ENCODE measurements at places on chromosomes 3 and 15.

DNA sequence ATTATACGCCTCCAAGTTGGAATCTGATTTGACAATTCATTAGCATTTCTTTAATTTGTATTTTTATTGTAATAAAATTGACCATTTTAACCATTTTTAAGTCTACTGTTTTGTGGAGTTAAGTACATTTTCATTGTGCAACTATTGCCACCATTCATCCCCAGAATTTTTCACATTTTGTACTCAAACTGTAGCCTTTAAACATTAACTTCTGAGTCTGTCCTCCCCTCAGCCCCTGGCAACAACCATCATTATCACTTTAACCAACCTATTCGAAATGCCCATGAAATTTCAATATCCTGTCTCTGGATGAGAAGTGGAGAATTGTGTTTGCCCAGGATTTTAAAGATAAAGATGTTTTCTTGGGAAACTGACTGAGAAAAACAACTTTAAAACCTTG, 27.7 kb downstream of the IL1RAP start:
- no peak for DNase-seq

- no peak for DNase-seq
Measured at GRCh38 chr3:106341087-106341486, 472.3 kb upstream of the CBLB start.

GRCh38 chr3:144351011-144351410, 379.4 kb downstream of the DIPK2A start:
- no peak for DNase-seq

- DNase-seq = no peak
Measured at GRCh38 chr15:26842391-26842790, 24.5 kb upstream of the GABRA5 start.

DNA sequence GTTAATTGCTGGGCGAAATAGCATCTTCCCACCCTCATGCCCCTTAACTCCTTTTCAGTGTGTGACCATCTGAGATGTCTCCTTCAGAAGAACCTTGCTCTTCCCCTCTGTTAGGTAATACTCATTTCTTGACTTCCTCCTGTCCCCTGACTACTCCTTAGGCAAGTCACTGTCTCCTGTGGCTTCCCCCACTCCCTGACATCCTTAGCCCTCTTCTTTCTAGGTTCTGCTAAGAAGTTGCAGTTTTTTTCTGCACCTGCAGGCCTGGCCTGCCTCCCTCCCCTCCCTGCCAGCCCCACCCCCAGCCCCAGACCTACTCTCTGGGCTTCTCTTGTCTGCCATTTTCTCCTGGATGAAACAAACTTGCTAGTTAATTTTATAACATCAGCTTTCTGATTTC, 15.2 kb upstream of the EID1 start:
- DNase-seq = peak; percentile 86

GRCh38 chr3:39638301-39638700, 170.8 kb downstream of the MOBP start:
- DNase-seq = no peak

DNA sequence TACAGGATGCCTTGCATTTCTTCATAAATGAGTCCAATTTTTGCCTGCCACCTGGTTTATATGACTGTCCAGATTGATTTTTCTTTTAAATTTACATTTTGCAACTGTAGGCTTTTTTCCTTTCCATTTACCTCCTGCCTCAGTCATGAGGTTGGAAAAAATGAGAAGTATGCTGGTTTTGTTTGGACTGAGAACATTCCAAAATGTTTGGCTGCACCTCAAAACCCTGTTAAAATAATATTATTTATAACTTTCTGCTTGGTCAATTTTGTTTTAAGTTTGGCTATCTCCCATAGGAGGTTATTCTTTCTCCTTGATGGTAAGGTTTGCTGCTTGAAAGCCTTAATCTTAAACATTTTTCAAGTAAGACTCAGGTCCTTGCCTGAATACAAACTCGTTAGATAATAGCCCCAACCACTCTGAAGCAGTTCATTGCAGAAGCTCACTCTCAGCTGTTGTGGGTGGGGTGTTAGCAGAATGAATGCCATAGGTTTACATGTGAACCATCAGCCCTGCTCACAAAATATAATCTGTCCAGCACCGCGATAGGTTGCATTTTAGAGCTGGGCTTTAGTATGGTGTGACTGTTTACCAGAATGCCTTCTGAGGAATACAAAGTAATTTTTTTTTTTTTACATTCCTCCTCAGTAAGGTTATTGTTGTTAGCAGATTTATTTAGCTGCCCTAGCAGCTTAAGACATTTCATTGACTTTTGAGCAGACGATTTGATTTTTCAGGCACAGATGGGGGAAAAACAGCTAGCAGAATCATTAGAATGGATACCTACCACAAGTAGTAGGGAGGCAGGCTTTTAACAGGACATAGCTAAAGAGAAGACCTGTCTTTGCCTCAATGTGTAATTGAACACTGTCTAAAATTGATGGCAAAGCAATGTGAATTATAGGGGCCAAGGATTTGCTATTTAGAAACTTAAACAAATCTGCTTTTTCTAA, 630.8 kb upstream of the KCNMB2 start:
- DNase-seq = no peak

DNA sequence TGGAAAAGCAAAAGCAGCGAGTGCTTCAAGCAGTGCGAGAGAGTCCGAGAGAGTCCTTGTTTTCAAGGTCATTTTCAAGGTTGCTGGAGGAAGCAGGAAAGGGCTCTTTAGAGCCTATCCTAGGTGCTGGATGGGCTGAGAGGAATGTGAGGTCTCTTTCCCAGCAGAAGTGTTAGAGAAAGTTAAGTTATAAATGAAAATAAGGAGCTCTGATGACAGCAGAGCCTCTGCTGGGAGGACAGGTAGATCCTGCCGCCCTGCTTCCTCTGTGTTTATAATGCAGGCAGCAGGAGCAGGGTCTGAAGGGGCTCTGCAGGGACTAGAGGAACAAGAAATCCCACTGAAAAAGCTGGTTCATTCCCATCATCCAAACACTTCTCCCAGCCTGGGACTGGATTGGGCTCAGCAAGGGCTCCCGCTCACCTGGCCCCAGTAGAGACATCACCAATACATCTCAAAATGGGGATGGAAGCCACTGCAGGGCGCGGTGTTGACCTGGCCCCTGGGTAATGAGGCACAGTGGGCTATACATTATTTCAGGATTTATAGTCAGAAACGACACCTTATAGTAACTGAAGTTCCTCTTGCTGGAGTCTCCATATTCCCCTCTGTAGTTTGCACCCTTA, 41.5 kb upstream of the RAB6B start:
- DNase-seq = no peak

GRCh38 chr3:151550642-151551041, 89.8 kb upstream of the IGSF10 start:
- DNase-seq = no peak

- DNase-seq = no peak
Measured at GRCh38 chr15:35445891-35446290, 100.1 kb downstream of the DPH6 start.

GRCh38 chr3:36776436-36776835, 12.1 kb upstream of the DCLK3 start:
- DNase-seq = no peak

DNA sequence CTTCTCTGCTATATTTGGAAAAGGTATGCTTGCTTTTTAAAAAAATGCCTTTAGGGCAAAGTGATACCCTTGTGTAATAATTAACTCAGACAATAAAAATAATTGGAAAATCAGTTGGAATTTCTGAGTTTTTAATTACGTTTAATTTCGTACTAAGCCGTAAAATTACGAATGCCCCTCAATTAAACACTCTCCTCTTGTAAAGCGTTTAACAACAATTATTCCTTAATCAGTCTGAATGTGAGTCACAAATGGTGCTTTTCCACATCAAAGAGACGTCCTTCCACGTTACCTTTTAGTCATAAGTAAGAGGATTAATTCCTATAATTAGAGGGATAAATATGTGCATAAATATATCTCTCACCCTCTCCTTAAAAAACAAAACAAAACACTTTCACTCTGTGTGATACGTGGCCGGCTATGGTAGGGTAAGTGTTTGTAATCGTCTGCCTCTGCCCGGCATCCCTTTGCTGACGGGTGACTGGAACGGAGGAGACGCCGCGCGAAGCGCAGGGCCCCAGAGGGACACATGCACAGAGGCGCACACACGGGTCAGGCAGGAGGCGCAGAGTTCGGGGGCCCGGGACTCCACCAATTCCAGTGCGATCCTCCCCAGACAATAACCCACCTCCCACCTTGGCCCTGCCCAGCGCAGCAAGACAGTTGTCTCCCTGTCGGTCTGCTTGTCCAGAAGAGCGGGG, 9.7 kb upstream of the MEIS2 start:
- no peak for DNase-seq

GRCh38 chr15:94324835-94325767, 93.7 kb downstream of the MCTP2 start:
- no peak for DNase-seq

GRCh38 chr3:11379238-11379823, 107.1 kb downstream of the ATG7 start:
- peak; percentile 46 for DNase-seq

DNA sequence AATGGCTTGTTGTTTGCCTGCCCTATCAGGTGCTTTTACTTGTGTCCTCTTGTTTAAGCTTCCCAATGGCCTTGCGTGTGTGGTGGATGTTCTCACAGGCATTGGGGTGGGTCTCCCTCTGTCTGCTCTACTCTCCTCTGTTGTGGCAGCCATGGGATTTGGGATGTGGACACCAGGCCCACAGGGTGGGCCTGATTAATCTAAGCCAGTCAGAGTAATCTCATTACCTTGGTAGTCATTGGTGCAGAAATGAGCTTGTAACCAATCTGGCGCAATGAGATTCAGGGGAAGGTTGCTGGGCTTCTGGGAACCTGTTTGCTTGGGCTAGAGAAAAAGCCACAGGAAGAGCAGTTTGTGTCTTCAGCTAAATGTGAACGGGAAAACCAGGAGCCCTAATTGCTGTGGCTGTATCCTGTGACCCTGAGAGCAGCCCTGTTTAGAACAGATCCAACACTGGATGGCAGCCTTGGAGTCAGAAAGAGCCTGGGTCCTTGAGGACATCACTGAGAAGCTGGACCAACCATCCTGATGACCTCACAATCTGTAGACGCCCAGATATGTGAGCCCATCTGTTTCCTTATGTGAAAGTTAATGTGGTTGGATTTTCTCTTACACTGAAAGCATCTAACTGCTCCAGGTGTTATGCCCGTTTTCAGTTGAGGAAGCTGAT, 157.3 kb upstream of the UBE2E1 start:
- DNase-seq = no peak

GRCh38 chr15:70829371-70830166, 24.4 kb downstream of the LARP6 start:
- DNase-seq = no peak

DNA sequence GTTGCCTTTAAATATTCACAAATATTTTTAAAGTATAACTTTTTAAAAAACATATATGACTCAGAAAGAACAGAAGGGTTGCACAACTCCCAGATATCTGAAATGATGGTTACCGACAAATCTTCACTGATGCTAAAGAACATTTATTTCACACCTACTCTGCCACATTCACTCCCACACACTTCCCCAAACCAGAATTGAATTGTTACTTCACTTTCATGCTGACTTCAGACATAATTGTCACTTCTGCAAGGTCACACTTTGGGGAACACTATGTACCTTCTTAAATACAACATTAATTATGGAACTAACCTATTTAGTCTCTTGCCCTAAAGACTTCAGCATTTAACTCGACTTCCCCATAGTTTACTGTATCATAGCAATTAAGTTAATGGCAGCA, 795.1 kb downstream of the FHIT start:
- peak; percentile 57 for DNase-seq

- no peak for DNase-seq
Measured at GRCh38 chr3:153414982-153415381, 253.0 kb downstream of the RAP2B start.

GRCh38 chr3:184945886-184946625, 134.1 kb downstream of the VPS8 start:
- DNase-seq = no peak

DNA sequence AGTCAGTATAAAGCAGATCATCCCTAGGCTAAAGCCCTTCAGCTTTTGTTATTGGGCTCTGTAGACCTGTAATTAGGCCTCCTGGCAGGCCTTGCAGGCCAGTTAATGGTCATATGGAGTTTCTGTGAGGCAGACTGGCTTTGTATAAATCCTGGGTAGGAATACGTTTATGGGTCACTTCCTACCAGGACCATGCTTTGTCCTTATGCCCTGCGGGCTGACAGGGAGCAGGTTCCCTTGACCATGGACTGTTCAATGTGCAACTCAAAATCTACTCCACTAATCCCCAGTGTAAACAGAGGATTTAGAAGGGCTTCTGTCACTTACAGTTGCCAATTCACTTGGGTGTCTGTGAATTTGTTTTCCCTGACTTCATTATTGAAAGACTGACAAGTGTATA, 202.7 kb upstream of the MLF1 start:
- DNase-seq = no peak

DNA sequence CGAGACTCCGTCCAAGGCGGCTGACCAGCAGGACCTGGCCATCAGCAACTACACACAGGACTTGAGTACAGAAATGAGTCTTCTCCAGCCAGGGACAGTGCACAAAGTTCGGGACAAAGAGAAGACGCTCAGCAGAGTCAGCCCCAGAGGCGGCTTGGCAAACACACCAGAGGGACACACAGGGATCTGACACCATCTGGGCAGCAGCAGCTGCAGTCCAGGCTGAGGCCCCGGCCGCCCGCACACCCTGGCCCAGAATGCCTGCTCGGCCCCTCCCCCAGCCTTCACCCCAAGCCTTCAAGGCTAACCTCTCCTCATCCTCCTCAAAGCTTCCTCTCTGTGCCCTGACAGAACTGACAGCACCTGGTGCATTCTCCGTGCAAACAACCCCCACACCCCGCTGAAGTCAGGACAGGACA, 61.1 kb downstream of the XXYLT1 start:
- DNase-seq = no peak

DNA sequence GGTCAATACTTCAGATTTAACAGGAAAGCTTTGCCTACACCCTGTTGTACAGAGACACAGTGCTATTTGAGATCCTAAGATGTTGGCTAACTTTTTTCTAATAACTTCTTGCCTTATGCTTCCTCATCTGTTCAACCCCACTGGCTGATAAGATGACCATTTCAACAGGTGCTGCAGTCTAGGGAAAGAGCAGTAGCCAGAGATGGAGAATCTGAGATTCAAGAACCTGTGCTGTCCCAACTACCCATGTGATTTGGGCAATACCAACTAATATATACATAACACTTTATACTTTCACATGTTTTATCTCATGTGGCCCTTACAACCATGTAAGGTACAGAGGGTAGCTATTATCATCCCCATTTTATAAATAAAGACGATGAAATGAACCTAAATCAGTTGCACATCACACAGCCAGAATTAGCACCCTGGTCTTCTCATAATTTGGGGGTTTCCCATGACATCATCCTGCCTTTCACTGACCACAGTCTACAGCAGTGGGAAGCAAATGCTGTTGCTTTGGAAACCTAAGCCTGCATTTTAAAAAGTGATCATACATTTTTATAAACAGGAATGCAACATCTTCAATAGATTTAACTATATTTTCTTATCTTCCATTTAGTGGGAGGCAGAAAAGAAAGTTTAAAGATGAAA, 9.7 kb downstream of the TTC23 start:
- no peak for DNase-seq

GRCh38 chr15:66251790-66252684, 1.5 kb downstream of the MEGF11 start:
- peak; percentile 1 for DNase-seq

GRCh38 chr3:36097209-36097608, 283.1 kb upstream of the STAC start:
- no peak for DNase-seq

GRCh38 chr15:46409841-46410301, 775.0 kb downstream of the SQOR start:
- DNase-seq = no peak

Measured in AML-193 (cell line).